Left ventricle myocardium superior (tissue), 1 donor: ENCODE measurements at places on chromosomes 12 and 14. TPM values are rescaled to one million over a fixed set of nuclear protein-coding genes. Genes with fewer than 3 reads are reported as not detected.

DNA sequence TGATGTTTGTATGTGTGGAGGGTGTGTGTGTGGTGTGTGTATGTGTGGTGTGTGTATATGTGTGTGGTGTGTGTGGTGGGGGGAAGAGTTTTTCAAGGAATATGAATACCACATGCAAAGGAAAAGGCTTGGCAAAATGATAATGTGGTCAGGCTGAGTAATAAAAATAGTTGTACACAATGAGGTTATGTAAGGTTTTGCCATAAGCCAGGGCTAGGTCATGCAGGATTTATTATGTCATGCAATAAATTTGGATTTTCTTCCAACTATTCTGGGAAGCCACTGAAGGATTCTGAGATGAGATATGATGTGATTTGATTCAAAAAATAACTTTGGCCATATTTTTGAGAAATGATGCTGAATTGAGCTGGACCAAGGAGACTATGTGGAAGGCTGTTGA is 1191.6 kb upstream of the SEL1L start:
- no peak for DNase-seq

Gene REM2
- not detected for total RNA-seq

- no peak for DNase-seq
Observed at GRCh38 chr12:106245767-106246166, 2.1 kb downstream of the CKAP4 start.

- no peak for DNase-seq
Observed at GRCh38 chr12:95678684-95679083, 111.9 kb downstream of the NTN4 start.

GRCh38 chr14:77311217-77311616 is 9.5 kb downstream of the POMT2 start:
- DNase-seq, result no peak

Gene KRT2
- total RNA-seq, result not detected

Gene KRT83
- not detected for total RNA-seq

GRCh38 chr14:56145965-56146364 is 27.8 kb downstream of the PELI2 start:
- DNase-seq, result no peak

Gene MSI1
- total RNA-seq, result 6.8 TPM

DNA sequence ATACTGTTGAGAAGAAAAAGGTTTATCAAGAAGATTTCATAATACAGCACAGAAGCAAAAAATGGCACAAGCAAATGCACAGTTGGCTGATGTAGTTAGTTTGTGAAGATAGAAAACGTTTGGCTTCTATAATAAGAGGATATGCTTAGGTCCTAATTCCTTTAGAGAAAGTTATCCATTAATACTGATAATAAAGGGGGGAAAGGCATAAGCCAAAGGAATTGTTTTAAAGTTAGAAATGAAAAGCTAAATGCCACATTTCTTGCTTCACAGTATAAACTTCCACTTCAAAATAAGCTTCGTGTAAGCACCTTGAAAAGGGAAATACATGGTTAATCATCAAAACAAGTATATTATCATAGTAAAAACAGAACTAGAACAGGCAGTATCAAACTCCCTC is 12.4 kb downstream of the LMO3 start:
- no peak for DNase-seq

Gene PLD4
- total RNA-seq, result 0.27 TPM
